ENCODE measurements at places on chromosomes 2 and 18. TPM values are rescaled to one million over a fixed set of nuclear protein-coding genes. Genes with fewer than 3 reads are reported as not detected.

- DNase-seq: no peak
Measured at GRCh38 chr2:36423172-36423571, 67.6 kb downstream of the CRIM1 start.

- no peak for DNase-seq
Measured at GRCh38 chr2:79622508-79622907, 109.7 kb downstream of the CTNNA2 start.

GRCh38 chr18:57670046-57670445 lies 48.4 kb upstream of the NARS1 start:
- no peak for DNase-seq

GRCh38 chr2:17672583-17673317 lies 80.9 kb downstream of the SMC6 start:
- DNase-seq: no peak

CCDC141 gene
- 0.49 TPM for polyA plus RNA-seq

HNMT gene
- 62.3 TPM for polyA plus RNA-seq

KATNAL2 gene
- 12.6 TPM for polyA plus RNA-seq
